ENCODE measurements at places on chromosomes 12 and 14.

DNA sequence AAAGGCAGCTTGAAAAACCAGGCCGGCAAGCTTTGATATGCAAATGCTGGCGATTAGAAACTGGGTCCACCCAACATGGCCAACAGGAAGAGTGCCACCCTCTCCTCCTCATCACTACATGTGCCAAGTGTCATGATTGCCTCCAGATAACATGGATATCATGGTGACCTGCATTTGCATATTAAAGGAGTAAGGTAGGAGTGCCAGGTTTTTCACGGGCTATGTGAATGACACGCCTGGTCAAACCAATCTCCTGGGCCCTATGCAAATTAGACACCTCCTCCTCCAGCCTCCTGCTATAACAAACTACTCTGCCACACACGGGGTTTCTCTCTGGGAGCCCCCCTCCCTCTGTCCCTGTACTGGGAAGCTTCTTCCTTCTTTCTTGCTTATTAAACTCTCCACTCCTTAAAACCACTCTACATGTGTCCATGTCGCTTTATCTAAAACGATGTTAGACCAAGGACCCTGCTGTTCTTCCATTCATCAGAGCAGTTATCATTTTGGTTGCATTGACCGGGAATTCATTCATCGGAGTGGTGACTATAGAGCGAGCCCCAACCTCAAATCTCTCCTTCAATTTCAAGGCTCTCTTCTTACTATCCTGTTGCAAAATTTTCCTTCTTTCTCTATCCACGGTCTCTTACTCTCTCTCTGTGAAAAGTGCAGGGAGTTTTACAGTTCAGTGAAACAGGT is 27.5 kb downstream of the APOBEC1 start:
- DNase-seq, result no peak

DNA sequence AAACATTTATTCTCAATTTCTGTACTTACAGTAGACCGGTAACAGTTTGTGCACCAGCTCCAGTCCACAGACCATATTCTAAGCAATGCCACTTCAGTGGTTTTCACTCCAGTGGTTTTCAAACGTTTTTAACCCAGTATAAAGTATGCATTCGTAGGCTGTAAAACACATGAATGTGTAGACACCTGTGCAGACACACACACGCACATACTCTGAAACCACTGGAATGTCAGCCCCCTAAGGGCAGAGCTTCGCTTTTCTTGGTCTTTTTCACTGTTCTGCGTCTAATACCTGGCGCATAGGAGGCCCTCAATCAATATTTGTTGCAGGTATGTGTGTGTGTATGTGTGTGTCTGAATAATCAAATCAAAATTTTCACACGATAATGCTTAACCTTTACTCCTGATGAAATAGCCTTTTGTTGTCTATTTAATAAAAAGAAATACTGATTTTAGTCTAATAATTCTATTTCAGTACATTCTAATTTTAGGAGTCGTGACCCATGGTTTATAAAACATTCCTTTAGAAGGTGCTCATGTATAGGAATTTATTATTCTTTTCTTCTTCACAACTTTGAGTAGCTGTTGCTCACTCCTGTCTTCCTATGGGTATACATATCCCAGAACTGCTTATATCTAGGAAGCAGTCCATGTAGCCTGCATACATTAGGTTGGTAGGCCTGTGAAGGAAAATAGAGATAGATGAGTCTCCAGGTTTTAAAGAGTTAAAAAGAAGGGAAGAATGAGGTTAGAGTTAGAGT is 73.6 kb upstream of the REP15 start:
- no peak for DNase-seq

GRCh38 chr12:27810756-27811155 is 30.7 kb upstream of the MANSC4 start:
- no peak for DNase-seq

DNA sequence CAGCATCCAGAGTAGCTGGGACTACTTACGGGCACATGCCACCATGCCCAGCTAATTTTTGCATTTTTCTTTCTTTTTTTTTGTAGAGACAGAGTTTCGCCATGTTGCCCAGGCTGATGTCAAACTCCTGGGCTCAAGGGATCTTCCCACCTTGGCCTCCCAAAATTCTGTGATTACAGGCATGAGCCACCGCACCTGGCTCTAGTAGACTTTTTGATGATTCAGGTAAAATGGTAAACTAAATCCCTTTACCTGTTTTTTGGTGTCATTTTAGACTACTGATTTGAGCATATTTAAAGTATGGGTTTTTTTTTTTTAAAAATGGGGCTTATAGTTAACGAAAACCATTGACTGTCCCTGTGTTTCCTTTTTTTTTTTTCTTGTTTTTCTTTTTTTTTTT is 20.5 kb downstream of the RBMS2 start:
- DNase-seq, result no peak

DNA sequence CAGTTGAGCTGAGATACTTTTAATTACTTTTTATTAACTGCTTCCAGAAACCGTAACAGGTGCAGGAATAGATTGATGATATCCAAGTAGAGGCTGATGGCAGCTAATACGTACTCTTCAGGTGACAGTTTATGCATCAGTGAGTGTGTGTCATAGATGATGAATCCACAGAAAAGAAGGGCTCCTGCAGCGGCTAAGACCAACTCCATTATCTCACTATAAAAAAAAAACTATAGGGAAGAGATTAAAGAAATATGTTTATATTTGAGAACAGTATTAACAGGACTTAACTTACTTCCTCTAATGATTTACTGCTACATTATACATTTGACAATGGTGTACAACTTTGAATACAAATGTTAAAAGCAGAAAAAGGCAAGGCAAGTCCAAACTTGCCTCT is 7.4 kb upstream of the LLPH start:
- no peak for DNase-seq

DNA sequence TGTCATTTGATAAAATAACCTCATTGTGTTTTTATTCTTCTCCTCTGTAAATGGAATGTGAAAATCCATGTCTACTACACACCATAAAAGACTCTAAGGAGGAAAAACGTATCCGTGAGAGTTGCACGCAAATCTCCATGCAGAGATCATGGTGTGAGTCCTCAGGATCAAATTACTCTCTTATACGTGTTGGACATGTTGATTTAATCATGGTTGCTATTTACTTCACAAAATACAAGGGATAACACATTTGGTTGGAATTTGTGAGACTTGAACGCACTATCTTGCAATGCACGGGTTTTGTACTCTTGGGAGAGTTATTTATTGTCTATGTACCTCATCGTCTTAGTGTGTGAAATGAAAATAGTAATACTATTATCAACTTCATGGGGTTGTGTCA is 128.0 kb upstream of the RASSF8 start:
- peak; percentile 84 for DNase-seq

- no peak for DNase-seq
Observed at GRCh38 chr14:101508948-101509729, 52.2 kb upstream of the DIO3 start.

Data from fibroblast of upper back skin (primary cell).